SK-N-MC (cell line): ENCODE measurements at places on chromosomes 5 and 9.
A peak's percentile ranks its signal among the peaks of the same experiment; 100 is the strongest.

DNA sequence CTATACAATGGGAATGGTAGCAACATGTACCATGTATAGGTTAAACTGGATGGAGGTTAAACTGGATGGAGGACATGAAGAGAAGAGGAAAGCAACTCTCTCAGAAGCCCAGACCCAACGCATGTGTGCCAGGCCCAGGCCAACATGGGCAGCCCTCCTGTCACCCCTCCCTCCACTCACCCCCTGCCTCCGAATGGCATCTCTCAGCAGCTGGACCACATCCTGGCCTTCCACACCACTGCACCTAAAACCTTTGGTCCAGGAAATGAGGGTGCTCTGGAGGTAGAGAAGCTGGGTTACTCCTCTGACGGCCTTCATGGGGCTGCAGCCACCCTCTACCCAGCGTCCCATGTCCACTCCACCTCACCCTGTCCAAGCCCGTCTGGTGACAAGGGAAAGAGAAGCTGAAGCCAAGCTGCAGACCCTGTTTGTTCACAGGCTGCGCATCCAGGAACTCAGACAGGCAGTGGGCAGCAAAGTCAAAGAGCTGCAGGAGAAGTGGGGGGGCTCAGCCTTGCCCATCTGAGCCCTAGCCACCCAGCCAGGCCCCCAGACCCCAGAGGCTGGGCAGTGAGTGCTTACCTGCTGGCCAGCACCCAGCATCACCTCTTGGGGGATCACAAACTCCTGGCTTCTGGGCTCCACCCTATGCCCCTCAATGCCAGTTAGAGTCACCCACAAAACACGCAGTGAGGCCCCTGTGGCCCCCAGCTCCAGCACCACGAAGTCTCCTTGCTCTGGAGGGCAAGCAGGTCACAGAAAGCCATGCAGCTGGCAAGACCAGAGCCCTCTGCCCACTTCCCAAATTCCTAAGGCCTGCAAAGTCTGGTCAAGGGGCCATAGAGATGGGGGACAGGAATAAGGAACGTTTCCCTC is 8.5 kb downstream of the HK3 start:
- no peak for DNase-seq

DNA sequence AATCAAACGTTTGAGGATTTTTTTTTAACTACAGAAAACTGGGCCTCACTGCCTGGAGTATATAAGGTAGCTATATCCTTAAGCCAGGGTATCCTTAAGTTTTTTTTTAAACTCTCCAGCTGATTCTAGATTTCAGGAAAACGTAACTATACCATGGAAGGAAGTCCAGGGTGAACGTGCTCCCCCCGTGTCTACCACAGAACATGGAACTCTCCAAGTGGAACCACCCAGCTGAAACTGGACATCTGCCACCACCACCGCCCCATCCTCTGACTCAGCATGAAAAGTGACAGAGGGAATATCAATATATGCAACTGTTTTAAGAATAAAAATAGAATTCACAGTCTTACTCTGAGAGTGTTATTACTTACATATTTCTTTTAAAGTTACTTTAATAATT is 61.3 kb downstream of the DROSHA start:
- no peak for DNase-seq

DNA sequence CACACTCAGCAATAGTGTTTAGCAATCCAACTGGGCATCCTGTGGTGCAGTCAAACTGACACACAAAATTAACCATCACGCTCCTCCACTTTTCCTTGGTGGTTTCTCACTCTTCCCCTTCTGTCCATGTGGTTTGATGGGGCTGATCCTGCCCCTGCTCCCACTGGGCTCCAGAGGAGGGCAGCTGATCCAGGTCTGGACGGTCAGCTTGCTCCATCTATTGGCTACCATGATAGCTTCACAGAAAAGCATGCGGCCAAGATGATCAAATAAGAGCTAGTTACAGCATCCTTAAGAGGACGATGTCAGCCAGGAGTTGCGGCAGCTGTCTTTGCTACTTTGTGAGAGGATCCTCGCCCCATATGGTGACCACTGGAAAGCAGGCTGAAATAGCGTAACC is 29.6 kb upstream of the RANBP17 start:
- no peak for DNase-seq

DNA sequence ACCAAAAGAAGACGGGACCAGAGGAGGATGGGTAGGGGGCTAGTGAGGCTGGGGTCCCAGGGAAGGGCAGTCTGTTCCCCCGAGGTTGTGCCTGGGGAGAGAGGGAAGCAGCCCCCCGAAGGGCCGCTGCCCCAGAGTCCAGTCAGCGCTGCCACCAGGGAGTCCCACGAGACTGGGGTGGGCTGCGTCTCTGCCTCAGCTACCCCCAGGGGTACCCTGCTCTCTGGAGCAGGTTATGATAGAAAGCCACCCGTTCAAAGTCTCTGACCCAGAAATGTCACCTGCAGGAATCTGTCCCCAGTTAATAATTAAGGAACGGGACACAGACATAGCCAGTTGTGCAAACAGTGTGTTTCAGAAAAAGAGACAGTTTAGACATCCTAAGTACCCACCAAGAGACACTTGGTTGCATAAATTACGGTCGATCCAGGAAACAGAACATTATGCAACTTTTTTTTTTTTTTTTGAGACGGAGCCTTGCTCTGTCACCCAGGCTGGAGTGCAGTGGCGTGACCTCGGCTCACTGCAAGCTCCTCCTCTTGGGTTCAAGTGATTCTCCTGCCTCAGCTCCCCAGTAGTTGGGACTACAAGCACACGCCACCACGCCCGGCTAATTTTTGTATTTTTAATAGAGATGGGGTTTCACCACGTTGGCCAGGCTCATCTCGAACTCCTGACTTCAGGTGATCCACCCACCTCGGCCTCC is 10.7 kb upstream of the AGPAT2 start:
- DNase-seq: no peak

GRCh38 chr9:106179191-106179590 is 484.9 kb downstream of the TMEM38B start:
- no peak for DNase-seq

- DNase-seq: no peak
These were observed 91.9 kb upstream of the ITGA2 start for GRCh38 chr5:52897238-52897614.

DNA sequence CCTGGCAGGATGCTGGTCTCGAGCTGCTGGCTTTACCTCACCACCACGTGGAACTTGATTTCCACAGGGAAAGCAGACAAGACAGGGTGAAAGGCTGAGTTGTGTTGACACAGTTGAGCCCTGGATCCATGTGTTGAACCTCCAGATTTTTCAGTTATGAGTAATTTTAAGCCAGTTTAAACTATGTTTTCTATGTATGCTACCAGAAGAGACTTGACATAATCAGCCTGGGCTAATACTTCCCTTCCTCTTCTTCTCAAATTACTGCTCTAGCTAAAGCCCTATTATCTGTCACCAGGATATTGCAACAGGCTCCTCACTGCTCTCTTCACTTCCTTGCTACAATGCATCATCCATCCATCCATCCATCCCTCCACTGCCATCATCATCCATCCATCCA is 12.0 kb upstream of the PHYKPL start:
- DNase-seq: no peak

GRCh38 chr9:36765468-36766341 is 193.0 kb downstream of the MELK start:
- peak; percentile 77 for DNase-seq

DNA sequence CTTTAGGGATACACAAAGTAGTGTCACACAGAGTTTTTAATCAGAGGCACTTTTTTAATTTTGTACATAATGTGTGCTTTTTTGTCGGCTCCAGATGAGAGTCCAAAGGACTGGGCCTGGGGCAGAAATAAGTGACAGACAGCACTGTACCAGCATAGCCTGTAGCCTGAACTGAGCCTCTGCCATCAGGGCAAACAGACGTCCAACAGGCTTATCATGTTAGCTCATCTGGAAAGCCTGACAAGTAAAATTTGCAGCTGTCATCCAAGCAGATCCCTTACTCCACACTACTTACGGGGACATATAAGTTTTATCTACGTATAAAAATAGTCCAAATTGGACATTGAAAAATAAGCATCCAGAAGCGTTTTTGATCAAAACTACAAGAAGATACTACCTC is 233.1 kb upstream of the GAS1 start:
- DNase-seq: no peak

GRCh38 chr5:127705120-127705892 is 2.1 kb downstream of the CCDC192 start:
- no peak for DNase-seq

DNA sequence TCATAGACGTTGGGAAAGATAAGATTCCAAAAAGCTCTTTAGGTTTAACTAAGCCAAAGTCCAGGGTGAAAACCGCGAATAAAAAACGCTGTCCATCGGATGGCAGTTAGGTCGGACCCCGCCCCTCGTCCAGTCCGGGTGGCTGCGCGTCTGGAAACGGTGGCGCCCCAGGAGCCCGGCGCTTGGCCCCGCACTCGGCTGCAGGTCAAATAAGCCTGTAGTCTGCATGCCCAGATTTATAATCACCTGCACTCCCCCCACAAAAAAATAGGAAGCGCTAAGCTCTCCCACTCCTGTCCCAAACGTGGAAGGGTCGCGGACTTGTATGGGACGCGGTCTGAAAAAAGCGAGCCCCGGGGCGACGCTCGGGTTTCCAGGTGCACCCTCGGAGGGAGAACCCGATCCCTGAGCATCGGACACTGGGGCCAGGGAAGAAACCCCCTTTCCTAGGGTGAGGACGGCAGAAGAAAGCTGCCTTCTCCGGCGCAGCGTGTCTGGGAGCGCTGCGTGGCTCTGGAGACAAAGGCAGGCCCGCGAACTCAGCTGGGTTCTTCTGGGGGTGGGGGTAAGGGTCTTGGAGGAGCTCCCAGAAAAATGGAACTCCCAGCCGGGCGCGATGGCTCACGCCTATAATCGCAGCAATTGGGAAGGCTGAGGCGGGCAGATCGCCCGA is 923 bp upstream of the ZBTB5 start:
- DNase-seq: no peak

GRCh38 chr5:72244862-72245371 is 75.1 kb downstream of the MRPS27 start:
- no peak for DNase-seq

DNA sequence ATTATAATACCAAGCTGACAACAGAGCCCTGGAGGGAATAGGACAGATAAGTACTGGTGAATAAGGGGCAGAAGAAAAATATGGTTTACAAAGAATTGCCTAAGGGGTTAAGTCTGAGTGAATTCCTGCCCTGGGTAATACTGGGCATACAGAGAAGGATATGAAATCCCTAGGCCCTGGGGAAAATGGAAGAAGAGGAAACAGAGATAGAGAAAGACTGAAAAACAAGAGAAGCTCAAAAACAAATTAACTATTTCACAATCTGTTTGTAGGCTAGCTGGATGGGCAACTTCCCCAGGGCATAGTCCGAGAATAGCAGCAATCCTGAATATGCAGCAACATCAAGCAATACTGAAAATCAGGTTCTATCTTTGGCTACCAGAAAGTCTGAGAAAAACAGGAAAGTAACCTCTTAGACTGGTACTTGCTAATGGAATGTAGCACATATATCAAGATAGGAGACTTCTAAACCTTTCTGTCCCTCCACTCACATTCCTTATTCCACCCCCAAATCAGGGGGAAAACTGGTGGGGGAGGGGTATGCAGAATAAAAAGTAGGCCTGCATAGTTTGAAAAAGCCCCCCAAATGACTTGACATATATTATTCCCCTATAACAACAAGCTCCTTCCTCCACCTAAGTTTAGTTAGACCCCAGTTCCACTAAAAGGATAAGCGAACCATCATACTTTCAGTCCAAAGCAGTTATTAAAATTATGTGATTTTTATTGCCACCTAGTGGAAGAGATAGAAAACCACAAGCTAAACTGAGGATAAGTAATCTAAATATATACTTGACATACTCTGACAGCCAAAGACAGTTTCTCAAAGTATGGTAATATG is 20.6 kb downstream of the SLC38A9 start:
- DNase-seq: peak; percentile 42

- DNase-seq: no peak
These were observed 63.3 kb upstream of the GRAMD2B start for GRCh38 chr5:126359884-126360283.

DNA sequence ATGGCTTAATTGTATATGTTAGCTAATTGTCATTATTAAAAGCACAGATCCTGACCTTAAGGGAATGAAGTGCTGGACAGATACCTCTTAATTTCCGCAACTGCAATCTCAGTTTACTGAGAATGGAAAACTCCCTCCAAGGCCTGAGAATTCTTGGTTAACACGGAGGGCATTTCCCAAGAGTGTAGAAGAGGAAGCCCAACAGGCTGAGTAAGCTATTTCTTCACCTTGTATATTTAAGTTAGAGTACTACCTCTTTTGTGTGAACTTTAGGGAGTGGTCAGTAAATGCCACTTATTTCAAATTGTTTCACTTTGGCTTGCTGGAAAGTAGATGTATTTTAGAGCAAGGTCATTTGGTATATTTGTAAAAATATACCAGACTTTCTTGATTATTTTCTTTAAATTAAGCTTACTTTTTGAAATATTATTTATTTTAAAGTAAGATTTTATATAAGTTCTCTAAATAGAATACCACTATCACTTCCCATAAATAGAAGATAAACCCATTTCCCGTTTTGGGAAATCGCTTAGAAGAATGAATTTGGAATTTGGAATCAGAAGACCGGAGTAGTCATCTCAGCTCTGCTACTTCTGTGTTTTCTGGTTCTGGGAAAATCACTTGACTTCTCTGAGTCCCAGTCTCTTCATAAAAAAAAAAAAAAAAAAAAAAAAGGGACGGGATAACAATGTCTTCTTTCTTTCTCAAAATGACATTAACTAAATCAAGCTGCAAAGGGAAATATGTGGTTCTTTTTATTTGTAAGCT is 26.0 kb upstream of the C9orf72 start:
- DNase-seq: no peak

DNA sequence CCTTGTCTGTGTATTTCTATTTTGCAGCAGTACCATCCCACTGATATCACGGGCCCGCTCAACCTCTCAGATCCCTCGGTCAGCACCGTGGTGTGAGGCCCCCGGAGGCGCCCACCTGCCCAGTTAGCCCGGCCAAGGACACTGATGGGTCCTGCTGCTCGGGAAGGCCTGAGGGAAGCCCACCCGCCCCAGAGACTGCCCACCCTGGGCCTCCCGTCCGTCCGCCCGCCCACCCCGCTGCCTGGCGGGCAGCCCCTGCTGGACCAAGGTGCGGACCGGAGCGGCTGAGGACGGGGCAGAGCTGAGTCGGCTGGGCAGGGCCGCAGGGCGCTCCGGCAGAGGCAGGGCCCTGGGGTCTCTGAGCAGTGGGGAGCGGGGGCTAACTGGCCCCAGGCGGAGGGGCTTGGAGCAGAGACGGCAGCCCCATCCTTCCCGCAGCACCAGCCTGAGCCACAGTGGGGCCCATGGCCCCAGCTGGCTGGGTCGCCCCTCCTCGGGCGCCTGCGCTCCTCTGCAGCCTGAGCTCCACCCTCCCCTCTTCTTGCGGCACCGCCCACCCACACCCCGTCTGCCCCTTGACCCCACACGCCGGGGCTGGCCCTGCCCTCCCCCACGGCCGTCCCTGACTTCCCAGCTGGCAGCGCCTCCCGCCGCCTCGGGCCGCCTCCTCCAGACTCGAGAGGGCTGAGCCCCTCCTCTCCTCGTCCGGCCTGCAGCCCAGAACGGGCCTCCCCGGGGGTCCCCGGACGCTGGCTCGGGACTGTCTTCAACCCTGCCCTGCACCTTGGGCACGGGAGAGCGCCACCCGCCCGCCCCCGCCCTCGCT is 1.9 kb downstream of the LRRC26 start:
- no peak for DNase-seq
